ENCODE measurements at places on chromosomes 2 and 18.

- DNase-seq = no peak
Measured at GRCh38 chr18:1464444-1465217, 560.0 kb downstream of the ADCYAP1 start.

DNA sequence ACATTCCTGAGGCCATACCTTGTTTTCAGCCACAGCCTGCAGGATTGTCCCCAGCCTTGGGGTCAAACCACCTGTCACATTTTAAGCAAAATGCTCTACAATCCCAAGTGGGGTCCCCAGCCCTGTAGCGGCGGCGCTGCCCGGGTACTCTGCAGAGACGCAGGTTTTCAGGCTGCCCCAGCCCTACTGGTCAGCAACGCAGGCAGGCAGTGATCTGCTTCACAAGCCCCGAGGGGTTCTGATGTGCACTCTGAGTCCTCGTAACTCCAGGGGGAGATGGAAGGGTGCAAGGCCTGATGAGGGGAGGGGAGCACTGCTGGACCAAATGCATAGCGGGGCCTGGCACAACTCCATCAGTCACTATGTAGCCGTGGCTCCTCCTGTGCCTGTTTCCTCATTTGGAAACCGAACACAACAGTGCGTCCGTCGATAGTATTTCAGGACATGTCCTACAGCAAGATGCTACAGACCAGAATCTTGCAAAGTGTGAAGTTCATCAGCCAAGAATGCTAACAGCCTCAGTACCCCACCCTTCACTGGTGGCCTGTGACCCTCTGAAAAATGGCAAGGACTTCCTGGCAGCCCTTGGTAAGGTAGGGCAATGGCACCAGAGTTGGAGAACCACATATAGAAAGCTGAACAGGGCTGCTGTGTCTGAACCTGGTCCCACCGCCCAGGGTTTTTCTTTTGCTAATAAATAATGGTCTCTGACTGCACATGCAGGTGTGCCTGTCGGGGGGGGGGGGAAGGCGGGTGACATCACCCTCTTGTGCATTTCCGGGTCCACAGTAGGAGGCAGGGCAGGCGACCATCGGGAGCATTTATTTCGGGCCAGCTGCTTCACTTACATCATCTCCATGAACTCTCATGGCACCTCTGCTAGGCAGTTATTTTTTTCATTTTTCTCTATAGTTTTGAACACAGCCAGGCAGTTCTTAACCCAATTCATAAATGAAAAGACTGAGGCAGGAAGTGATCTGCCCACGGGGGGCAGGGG, 50.6 kb upstream of the TFCP2L1 start:
- no peak for DNase-seq

DNA sequence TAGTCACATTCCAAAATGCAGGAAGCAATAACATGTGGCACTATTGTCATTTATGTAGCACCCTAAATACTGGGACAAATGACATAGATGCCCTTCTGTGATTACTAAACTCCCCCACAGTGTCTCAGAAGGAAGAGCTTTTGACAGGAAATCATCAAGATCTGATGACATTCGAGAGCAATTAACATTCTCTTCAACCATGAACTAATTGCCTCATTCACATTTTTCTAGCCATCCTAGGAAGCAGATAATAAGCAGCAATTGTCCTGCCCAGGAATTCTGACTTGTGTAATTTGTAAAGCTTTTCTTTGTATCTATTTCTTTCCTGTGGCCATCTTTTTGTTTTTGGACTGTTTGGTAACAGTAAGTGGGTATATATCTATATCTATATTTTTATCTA, 292.6 kb downstream of the TGIF1 start:
- no peak for DNase-seq

GRCh38 chr2:217800433-217801114, 202.2 kb downstream of the TNS1 start:
- no peak for DNase-seq

- no peak for DNase-seq
Measured at GRCh38 chr2:136085453-136086209, 32.3 kb downstream of the CXCR4 start.

DNA sequence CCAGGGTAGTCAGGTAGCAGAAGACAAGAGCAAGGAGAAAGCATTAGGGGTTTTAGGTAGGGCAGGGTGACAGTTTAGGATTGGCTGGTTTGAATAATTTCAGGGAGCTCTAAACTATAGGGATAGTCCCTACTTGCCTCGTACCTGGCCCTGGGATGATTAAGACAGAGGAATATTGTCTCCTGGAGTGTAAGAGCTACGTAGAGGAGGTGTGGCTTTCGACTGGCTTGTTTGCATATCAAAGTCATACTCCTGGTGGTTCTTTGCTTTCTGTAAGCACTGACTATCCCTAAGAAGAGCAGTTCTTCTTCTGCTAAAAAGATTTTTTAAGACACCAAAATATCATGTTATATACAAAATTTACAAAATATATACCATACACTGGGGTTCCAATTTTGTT, 1867.4 kb downstream of the SUCLG1 start:
- DNase-seq = no peak

DNA sequence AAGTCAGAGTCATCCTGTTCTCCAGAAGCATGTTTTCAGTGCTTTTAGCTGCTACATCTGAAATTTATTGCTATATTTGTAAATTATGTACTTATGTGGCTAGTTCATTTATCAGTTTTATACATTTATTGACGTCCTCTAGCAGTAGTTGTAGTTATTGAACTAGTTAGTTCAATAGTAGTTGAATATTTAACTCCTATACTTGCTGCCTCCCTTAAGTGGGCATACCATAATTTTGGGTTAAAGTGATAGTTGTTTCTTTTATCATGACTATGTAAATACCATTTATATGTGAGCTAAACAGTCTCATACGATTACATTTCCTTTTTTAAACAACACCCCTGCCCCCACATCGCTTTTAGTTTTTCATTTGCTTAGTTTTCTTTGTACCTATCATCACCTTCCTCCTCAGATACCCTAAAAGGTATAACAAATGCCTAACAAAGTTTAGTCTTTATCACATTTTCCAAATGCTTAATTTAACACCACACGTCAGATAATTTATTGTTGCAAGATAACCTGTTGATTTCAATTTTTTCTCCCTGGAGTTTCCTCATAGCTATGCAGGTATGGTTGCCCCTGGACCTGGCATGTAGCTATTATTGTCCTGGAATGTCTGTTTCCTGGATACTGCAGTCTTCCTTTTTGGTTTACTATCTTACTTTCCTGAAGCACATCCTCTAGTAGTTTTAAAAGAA, 8.8 kb downstream of the MAP4K4 start:
- DNase-seq = no peak

DNA sequence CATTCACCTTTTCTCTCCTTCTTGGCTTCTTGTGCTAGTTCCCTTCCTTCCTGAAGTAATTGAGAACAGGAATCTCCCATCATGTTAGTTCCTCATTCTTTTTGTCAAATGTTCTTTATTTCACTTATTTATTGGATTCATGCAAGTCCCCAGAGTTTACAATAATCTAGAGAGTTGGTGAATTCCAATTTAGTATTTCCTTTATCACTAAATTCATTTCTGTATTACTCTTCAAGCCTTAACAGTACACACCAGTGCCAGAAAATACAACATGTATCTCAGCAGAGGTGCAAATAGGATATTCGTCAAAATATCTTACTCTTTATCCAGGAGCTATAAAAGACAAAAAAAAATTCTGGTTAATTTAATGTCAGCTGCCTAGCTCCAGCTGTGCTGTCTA, 121.9 kb upstream of the SETBP1 start:
- DNase-seq = no peak

DNA sequence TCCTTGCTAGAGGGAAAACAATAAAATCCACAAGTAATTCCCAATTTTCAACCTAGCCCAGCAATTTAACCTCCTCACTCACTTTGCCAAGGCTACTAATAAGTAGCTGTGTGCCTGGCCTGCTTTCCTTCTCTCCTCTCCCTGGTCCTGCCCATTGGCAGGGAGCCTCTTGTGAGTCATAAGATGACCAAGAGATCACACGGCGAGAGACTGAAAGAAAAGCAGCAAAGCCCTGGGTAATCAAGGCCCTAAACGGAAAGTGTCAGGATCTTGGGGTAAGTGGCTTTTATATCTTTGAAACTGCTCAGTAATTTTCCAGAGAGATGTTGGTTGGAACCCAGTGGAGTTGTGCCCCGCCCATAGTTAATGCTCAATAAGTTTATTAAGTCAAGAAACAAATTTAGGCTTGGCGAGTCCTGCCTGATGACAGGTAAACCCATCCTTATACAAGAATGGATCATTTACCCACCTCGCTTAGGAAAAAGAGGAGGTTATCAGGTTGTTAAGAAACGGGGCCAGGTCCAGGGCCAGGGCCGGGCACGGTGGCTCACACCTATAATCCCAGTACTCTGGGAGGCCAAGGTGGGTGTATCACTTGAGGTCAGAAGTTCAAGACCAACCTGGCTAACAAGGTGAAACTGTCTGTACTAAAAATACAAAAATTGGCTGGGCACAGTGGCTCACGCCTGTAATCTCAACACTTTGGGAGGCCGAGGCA, 10.0 kb upstream of the ADAM17 start:
- peak; percentile 90 for DNase-seq

GRCh38 chr18:67468038-67468437, 48.5 kb downstream of the DSEL start:
- DNase-seq = no peak

GRCh38 chr2:177038787-177039484, 173.7 kb upstream of the HNRNPA3 start:
- DNase-seq = peak; percentile 33

DNA sequence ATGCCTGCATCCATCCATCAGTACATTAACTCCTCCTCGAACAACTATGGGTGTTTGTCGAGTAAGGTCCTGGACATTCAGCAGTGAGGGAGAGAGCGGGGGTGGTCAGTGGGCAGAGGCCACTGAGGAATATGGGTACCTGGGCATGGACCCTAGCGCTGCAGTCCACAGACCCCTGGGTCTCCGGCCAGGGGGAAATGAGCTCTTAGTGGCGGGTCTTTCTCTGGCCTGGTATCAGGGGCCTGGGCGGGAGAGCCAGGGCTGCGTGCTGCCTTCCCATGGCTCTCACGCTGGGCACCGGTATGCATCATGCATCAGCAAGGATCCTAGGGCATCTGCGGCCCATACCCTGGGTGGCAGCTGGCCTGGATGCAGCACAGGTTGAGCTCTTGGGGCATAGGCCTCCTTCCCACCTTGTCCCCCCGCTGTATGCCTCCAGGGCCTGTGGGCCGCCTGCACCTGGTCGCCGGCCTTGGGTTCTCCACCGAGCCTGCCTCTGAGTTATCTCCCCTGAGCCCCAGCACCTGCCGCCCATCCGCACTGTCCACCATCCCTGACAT, 1.3 kb upstream of the MOCOS start:
- no peak for DNase-seq

- no peak for DNase-seq
Measured at GRCh38 chr2:13414897-13415296, 698.2 kb downstream of the TRIB2 start.

- no peak for DNase-seq
Measured at GRCh38 chr18:72612894-72613533, 68.9 kb upstream of the CBLN2 start.

- no peak for DNase-seq
Measured at GRCh38 chr18:13801260-13801601, 22.7 kb upstream of the MC5R start.

- DNase-seq = peak; percentile 44
Measured at GRCh38 chr2:164061129-164061746, 325.4 kb upstream of the FIGN start.

- peak; percentile 11 for DNase-seq
Measured at GRCh38 chr2:17171446-17172049, 346.7 kb downstream of the RAD51AP2 start.

- no peak for DNase-seq
Measured at GRCh38 chr2:67970542-67970941, 92.3 kb downstream of the C1D start.

DNA sequence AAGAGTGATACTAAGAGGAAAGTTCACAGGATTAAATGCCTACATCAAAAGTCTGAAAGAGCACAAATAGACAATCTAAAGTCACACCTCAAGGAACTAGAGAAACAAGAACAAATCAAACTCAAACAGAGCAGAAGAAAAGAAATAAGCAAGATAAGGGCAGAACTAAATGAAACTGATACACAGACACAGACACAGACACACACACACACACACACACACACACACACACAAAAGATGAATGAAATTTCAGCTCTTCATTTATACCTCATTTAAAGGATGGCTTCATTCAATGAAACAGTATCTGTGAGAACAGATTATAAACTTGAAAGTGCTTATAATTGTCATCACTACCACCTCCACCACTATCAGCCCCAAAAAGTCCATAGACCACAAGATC, 428.9 kb downstream of the MBD2 start:
- DNase-seq = no peak

DNA sequence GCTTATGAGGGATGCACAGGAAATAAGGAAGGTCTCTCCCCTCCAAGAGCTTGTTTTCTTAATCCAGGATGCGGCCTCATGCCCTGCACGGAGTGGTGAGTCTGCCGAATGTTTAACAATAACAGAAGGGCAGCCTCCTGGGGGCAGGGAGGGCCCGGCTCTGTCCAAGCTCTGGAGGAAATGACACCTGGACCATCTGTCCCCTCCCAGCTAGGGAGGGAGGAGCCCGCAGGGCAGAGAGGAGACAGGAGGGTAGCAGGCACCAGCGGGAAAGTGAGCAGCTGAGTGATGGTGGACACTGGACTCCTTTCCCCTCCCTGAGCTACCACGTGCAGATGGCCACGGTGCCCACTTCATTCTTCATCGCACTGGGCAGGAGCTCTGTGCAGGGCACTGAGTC, 398.2 kb upstream of the MYT1L start:
- no peak for DNase-seq

GRCh38 chr2:29587402-29588190, 333.8 kb downstream of the ALK start:
- DNase-seq = peak; percentile 51

- no peak for DNase-seq
Measured at GRCh38 chr2:51710222-51710621, 678.3 kb upstream of the NRXN1 start.

DNA sequence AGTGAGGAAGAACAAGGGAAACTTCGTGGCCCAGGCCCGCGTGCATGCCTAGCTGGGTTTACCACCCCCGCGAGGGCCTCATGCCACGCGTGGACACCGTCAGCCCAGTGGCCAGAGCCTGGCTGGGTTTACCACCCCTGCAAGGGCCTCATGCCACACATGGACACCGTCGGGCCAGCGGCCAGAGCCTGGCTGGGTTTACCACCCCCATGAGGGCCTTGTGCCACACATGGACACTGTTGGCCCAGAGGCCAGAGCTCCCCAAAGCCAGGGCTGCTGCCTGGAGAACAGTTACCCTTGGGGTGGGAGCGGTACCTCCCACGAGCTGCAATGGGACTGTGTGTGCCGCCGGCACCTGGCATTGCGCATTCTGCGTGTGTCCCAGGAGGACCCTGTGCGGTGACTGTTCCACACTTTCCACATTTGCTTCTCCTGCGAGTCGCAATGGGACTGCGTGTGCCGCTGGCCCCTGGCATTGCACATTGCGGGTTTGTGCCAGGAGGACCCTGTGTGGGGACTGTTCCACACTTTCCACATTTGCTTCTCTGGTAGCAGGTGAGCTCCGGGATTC, 105.6 kb upstream of the CTDP1 start:
- DNase-seq = no peak

DNA sequence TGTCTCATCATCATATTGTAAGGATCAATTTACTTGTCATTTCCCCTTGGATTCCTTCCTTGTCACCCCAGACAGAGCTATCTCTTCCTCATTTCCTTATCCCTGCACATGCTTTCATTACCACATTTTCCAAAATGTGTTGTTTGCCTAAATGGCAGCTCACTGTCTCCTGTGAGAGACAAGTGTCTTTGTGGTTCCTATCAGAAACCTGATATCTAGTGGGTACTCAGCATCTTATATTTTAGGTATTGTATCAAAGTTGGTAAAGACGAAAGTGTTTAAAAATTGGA, 896.0 kb upstream of the PIK3C3 start:
- DNase-seq = no peak

All from AG20443 (cell line).